ENCODE measurements at places on chromosomes 5 and 9.

- no peak for DNase-seq
Observed at GRCh38 chr9:99335280-99335679, 113.2 kb downstream of the SEC61B start.

- DNase-seq: no peak
Observed at GRCh38 chr9:135220601-135221575, 133.4 kb downstream of the OLFM1 start.

- no peak for DNase-seq
Observed at GRCh38 chr9:95010431-95010838, 283.9 kb downstream of the AOPEP start.

DNA sequence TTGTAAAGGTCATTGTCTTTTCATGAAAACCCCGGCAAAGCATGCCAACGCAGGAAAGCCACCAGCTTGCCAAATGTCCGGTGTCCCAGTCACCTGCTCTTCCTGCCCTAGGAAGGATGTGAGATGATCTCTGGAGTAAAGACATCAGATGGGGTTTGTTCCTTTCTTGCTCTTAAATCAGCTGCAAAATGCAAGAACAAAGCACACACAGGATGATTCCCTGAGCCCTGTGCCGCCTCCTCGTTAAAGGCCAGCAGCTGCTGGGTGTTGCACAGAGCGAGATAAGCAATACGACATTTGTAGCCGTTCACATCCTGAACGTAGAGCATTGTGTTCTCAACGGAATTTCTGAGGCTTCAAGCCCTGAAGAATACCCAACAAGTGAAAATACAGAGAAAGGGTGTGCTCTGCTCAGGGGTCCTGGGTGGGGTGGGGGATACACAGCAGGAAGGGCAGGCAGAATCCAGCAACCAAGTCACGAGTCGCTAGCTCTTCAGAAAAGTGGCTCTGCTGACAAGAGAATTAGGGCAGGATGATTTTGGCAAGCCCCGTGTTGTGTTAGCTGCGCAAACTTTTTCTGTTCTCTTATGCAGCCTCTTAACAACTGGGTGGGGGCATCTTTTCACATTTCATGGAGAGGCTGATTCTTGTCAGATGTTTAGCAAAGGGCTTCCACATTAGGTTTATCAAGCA is 229.2 kb upstream of the MAP3K1 start:
- DNase-seq: no peak

- DNase-seq: no peak
Observed at GRCh38 chr5:170538696-170539586, 35.1 kb downstream of the KCNIP1 start.

- no peak for DNase-seq
Observed at GRCh38 chr5:160379511-160379910, 9.1 kb upstream of the C1QTNF2 start.

- DNase-seq: no peak
Observed at GRCh38 chr5:107074996-107075395, 595.7 kb downstream of the EFNA5 start.

GRCh38 chr9:131666774-131667173 is 73.1 kb downstream of the RAPGEF1 start:
- no peak for DNase-seq

DNA sequence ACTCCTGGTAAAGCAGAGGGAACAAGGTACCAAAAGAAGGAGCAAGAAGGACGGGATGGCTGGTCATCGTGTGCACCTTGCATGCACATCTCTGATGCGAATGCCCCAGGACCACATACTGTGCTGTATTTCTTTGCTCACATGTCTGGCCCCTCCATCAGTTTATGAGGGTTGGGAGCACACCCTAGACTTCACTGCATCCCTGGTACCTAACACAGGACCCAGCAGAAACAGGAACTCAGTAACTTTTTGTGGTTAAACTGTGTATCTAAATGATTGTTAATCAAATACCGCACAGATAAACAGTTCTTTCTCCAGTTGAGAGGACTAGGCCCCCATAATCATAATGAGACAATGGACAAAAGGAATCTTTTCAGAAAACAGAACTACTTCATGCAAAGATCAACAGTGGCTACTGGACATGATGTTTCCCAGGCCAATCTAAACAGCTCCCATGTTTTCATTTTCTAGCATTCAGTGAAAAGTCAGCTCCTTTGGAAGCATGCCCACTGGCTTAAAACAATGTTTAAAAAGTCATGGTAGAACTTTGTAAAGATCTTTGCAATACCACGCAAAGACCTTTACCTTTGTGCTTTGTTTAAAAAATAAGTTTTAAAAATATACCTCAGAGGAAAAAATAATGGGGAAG is 55.5 kb upstream of the IFNK start:
- DNase-seq: no peak

DNA sequence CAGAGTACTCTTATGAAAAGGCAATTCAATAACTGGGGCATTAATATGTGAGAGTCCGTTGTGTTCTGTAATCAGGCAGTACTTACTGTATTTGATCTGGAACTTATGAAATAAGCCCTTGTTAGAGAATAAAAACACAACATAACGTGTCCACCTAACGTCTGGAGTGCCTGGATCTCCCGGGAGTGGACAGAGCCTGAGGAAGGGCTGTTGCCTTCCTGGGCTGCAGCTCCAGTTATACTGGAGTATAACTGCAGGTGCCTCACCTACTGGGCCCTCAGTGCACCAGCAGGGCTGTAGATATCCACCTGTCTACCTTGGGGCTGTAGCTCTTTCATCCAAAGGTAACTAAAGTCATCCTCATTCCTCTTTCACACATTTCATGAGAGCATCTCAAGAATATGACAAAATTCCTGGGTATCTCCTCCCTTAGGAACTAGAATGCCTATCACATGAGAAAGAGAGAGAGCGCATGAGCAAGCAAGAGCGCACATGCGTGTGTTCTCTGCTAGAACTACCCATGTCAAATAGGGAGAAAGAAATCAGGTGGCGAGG is 200.1 kb downstream of the GAPVD1 start:
- no peak for DNase-seq

GRCh38 chr5:138529812-138530211 is 13.2 kb downstream of the ETF1 start:
- no peak for DNase-seq

DNA sequence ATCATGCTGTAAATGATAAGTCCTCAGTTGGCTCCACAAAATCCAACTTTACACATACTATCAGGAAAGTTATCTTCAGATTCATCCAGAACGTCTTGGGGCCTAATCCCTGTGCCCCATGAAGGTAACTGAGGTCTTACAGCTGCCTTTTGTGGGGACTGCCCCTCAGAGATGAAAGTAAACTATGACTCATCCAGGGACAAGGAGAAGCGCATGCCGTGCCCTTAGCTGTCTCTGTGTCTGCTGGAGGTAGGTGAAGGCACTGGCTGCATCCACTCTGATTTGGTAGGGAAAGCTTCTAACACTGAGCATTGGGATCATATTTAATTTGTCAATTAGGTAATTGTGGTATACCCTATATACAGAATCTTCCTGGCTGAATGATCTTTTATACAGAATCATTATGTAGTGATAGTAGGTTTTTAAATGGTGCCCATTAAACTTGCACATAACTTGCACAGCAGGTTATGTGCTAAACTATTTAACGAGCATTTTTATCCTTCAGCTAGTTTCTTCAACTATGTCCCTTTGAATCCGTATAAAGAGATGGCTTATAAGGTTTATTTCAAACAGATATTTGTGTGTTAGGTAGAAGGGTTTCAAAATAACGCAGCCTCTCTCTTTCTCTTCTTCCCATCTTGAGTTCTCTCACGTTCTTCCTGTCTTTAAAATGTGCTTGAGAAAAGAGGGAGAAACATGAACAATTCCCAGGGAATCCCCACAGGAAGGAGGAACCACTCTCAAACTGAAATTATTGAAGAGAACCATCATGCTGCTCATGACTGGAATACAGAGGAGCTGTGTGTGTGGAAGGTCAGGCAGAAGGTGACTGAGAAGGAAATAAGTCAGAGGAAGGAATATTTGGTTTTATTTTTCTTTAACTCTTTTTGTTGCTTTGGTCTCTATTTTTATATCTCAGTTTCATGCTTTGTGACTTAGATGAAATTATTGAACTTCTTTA is 250.9 kb downstream of the CD180 start:
- DNase-seq: no peak

DNA sequence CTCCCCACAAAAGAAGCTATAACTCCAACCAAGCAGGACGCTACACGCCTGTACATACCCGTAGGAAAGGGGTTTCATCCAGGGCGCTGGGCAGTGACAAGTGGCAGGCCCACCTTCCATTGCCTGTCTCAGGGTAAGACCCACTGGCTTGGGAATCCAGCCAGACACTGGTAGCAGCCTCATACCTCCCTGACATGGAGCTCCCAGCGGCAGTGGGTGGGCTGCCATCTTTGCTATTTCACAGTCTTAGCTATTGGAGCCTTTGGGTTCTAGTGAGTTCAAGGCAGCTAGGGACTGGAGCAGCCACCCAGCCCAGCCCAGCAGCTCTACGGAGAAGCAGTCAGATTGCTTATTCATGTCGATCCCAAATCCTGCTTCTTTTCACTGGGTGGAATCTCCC is 3.4 kb upstream of the IFNA10 start:
- no peak for DNase-seq

- DNase-seq: no peak
Observed at GRCh38 chr9:72733895-72734294, 212.5 kb downstream of the TMC1 start.

GRCh38 chr5:89005990-89006389 is 123.0 kb upstream of the MEF2C start:
- no peak for DNase-seq

DNA sequence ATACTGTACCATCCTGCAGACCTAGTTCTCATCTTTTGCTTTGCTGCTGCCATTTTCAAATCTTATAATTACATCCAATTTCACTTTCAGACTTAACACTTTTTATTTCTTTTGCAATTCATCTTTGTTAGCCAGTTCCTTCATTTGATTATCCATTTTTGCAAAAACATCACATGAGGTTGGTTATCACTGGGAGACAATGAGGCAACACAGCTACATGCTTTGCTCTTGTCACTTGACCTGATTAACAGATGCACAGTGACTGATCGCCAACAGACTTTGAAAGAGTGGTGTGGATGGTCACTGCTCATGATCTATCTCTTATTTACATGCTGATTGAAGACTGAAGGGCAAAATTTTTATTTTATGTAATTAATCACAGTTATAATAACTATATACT is 17.0 kb upstream of the RNF20 start:
- no peak for DNase-seq

DNA sequence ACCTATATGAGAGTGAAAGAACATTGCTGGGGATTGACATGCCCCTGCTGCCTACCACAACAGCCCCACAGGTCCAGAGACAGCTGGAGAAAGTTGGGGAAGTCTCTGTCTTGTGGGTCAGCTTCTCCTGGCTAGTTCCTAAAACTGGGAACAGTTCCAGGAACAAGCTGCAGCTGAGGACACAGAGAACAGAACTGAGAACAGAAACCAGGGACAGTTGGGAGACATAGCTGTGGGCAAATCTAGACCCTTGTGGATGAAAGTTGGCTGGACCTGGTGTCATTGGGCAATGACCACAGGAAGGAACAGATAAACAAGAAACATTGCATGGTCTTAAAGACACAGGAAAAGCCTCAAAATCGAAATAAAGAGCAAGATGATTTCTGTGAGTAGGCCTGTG is 58.3 kb upstream of the MOCS2 start:
- DNase-seq: no peak

GRCh38 chr9:90097237-90097636 is 492.4 kb downstream of the GADD45G start:
- no peak for DNase-seq
